ENCODE measurements at places on chromosomes 4 and X.
A peak's percentile ranks its signal among the peaks of the same experiment; 100 is the strongest.

GRCh38 chr4:121236353-121237068, 72.4 kb upstream of the TNIP3 start:
- DNase-seq: no peak

DNA sequence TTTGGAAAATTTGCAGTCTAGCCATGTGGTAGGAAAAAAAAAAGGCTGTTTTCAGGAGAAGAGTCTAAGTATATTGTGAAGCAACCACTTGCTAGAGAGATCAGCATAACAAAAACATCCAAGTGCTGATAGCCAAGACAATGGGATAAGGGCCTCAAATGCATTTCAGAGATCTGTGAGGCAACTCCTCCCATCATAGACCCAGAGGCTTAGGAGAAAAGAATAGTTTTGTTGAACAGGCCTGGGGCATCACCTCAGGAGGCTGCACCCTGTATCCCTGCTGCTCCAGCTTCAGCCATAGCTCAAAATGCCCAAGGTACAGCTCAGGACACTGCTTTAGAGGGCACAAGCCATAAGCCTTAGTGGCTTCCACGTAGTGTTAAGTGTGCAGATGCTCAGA, 13.6 kb upstream of the GPR174 start:
- no peak for DNase-seq

DNA sequence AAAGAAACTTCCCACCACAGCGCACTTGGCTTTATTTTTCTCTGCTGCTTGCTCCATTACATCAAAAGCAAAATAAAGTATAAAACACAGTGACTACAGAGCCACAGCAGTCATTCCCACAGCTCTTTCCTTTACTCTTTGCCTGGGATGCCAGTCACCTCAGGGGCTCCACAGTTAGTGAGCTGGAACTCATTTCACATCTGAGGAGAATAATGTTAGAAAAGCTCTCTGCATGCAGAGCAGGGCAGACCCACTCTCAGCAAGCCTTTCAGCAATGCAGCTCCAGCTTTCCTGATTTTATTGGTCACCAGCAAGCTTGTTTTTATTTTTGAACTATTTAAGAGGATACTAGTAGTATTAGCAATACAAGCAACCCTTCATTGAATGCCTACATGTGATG, 13.8 kb downstream of the GRXCR1 start:
- DNase-seq: no peak

DNA sequence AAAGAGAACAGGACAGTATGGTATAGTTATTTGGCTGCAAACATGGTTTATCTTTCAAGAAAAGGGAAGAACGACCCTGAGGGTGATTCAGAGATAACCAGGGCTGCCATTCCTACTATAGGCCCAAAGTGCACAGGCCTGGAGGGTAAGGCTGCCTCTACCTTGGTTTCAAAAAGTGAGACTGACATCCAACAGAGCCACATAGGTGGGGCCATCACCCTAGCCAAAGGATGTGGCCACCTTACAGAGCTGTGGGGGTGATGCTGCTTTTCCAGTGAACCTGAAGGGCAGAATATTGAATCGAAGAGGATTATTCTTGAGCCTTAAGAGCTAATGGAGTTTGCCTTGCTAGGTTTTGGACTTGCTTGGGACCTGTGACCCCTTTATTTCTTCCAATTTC, 15.7 kb downstream of the SH2D1A start:
- peak; percentile 46 for DNase-seq

GRCh38 chrX:130173190-130173895, 1.6 kb downstream of the RAB33A start:
- peak; percentile 76 for DNase-seq

GRCh38 chr4:153922148-153922547, 133.3 kb upstream of the SFRP2 start:
- DNase-seq: no peak

DNA sequence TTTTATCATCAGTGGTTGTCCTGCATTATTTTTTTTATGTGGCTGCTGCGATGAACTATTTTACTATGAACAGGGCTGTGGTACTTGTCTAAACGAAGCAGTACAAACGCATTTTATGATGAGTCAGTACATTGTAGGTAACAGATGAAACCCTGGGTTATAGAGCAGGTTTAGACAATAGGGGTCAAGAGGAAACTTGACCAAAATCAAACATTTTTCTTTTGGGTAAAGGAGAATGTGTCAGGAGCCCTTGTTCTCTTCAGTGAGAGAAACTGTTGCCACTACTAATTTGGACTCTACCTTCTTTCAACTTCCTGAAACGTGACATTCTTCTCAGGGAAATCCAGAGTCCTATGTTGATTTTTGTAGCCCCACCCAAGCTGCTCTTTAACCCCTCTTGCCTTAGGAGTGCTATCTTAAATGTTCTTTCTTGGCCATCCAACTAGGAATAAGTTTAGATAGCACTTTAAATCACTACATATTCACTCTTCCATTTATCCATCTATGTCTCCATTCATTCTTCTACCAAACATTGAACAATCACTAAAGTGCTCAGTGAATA, 415.8 kb upstream of the NR3C2 start:
- DNase-seq: no peak

DNA sequence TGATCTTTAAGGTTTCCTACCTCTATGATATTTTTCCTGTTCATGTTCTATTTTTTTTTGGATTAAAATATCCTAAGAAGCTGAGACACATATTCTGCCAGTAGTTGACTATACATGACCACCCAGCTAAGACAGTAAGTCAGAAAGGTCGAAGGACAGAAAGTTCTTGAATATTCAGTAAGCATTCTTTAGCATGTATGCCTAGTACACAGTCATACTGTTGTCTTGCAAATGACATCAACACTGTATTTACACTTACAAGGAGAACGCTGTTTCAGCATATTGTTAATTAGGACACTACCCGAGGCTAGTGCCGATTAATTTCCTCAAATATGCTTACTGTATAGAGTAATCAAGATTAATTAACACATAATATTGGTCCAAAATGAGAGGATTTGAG, 300.6 kb downstream of the STIM2 start:
- DNase-seq: no peak

DNA sequence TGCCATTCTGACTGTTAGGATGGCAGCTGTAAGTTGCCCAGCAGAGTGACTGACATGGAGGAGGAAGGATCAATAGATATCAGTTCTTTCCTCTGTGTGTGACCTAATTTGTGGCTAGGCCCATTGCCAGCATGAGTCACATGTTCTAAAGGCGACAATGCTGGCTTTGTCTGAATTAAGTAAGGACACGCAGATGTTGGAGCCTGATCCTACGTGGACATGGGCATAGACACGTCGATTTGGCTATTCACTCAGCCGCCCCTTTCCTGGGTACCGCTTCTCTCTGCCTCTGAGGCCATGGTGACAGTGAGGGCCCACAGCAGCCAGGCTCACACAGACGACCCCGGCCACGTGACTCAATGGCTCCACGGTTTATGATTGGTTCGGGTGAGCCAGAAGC, 16.3 kb downstream of the PROM1 start:
- no peak for DNase-seq

DNA sequence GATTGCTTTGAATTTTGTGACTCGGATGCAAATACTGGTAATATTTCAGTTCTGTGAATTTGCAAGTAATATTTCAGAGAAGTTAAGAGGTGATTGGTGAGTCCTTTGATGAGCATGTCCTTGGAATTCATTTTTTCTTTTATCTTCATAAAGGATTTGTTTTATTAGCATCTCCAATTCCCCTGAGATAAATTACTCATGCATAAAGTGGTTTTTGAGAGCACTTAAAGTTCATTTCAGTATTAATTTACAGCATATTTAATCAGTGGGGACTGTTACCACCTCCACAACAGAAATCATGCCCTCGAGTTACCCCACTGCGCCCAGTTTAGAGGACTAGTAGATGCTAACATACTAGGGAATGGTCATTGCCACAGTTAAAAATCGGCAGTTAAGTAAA, 65.0 kb downstream of the ZFX start:
- no peak for DNase-seq

GRCh38 chr4:87849612-87850011, 16.8 kb downstream of the MEPE start:
- DNase-seq: no peak

DNA sequence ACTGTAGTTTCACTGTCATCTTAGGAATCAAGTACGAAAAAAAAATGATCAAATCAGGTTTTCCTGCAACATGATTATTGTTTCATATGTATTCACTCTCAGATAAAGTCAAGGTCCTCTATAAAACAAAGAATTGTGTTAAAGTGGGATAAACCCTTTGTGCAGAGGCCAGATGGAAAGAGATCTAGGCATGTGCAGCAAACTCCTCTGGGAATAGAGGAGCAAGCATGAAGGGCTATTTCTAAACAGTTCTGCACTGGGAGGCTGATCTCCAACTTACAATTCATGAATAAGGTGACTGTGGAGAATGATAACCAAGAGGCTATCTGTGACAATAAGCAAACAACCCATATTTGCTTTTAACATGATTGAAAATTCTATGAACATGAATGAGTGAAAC, 2.4 kb upstream of the WDFY3 start:
- DNase-seq: no peak

DNA sequence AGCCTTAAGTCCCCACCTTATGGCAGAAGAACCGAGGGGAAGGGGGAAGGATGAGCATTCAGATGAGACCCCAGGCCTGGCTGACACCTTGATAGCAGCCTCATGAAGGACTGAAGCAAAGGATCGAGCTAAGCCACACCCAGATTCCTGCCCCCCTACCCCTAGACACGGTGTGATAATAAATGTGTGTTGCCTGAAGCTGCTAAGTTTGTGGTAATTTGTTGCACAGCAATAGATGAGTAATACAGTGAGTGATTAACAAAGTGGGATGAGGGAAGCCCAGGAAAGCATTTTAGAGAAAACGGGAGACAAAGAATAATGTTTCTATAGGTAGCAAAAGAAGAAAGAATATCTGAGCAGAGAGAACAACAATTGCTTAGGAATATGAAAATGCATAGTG, 404.2 kb downstream of the MID1IP1 start:
- no peak for DNase-seq

GRCh38 chr4:78069859-78070258, 12.7 kb downstream of the FRAS1 start:
- DNase-seq: no peak

- DNase-seq: no peak
These were observed 34.7 kb downstream of the SORCS2 start for GRCh38 chr4:7227008-7227407.

DNA sequence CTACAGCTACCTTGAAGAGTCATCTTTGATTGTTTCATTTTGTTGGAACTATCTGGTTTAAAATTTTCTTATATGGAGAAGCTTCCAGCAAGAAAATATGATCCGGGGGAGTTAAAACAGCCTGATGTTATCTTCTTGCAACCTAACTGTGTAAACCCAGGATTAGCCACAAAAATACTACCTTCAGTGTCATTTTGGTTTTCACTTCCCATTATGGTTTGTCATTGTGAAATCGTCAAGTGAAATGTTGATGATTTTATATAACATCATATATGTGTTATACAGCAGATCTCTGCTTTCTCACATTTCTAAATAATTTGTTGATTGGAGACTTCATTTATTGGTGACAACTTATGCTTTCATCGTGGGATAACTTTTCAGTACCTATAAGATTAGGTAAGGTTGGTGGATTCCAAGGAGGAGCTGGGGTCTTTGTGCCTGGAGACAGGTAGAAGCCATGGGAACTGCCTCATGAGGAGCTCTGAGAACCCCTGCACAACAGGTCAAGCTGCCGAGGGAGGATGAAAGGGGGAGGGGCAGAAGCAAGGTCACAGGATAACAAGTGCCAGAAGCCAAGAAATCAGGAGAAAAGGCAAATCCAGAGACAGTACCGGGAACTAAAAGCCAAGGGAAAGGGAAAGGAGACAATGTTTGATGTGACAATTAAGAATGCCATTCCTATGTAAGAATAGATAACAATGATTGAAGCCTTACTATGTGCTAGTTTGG, 7.2 kb downstream of the ARHGAP24 start:
- DNase-seq: no peak

DNA sequence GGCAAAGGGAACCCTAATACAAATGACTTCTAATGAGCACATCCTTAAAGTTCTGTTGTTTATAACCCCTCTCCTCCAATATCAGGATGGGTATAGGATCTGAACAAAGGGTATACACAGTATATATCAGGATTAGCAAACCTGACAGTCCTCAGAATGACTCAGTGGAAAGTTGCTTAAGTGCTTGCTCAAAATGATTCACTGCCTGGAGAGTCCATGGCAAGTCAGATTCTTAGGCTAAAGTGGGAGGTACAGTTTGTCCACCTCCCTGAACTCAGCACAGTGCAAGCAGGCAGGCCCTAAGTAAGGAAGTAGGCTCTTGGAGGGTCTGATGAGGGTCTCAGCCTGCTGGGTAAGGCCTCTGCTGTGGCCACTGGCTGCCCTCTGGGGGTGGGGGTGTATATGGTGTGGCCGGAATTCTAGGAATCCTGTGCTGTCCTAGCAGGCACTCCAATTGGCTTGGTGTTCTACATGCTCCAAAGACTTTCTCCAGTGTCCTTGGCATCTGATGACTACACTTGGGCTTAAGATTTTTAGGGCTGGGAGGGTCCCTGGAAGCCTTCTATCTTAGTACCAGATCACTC, 54.3 kb downstream of the CHRDL1 start:
- no peak for DNase-seq

DNA sequence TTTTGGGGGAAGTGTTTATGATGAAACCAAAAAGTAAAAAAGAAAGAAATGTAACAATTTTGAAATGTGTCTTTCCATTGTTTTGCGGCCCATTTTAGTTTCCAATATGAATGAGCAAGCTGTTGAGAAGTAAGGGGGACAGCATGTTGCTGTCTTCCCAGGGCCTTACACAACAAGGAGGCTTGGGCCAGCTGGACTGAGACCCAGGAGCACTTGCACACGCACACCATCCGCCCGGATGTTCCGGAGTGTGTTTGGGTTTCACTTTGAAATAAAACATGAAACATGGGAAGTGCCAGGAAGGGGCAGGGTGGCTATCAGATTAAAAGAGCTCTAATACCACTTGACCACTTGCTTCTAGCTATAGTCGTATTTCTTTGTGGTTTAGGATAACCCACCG, 144.4 kb downstream of the NHS start:
- no peak for DNase-seq

DNA sequence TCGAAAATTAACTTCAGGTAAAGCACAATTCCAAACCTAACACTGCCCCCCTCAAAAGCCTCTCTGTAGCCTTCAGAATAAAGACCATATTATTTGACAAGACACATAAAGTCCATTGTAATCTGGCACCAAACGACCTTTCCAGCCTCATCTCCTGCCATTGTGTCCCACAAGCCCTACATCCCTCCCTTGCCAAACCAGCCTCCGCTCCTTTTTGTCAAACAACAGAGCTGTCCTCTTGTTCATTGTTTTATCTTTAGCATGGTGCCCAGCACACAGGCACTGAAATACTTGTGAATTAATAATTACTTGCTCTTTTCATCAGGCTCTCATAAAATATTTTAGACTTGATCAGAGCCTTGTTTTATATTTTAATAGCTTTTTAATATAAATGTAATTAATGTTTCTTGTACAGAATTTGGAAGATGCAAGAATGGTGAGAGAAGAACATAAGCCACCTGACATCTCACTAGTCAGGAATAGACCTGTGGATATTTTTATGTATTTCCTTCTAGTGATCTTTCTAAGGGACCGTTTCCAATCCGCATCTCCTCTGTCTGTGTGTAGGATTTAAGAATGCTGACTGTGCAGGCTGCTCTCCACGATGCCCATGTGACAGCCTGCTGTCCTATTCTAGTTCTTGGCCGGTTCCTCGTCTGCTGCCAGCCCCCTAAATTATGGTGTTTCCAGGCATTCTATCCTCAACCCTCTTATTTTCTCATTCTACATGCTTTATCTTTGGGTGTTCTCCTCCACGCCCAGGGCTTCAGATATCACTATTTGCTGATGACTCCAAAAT, 3.0 kb upstream of the IRF2 start:
- no peak for DNase-seq
